ENCODE measurements at places on chromosomes 5 and 9.

- no peak for DNase-seq
Observed at GRCh38 chr9:100725371-100725770, 147.5 kb downstream of the CAVIN4 start.

DNA sequence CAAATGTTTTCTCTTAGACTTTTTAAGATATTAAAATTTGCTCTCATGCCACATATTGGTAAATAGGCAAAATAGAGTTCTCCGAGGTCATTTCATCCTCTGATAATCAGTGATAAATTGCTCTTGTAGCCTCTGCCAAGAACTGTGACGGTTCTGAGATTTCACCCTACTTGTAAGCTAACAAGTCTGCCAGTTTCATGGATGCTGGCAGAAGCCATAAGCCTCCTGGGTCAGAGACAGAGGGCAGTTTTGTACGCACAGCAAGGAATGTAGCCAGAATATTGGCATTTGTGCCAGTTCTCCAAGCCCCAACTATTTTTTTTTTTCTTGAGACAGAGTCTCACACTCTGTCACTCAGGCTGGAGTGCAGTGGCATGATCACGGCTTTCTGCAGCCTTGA is 945.0 kb upstream of the WWC1 start:
- no peak for DNase-seq

DNA sequence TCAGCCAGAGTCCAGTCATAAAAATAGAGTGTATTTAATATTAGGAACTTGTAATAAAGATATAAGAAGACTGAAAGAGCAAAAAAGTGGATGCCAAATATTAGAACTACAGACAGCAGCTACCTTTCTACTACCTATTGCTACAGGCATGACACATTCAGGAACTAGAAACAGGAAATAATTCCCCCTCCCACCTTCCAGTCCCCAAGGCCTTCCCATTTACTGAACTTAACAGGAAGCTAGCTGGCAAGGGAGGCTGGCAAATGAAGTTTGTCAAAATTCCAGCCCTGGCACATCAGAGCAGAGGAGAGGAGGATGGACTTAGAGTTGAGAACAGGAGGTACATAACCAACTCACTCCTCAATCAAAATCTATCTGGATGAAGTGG is 50.2 kb upstream of the RIC1 start:
- DNase-seq: no peak

DNA sequence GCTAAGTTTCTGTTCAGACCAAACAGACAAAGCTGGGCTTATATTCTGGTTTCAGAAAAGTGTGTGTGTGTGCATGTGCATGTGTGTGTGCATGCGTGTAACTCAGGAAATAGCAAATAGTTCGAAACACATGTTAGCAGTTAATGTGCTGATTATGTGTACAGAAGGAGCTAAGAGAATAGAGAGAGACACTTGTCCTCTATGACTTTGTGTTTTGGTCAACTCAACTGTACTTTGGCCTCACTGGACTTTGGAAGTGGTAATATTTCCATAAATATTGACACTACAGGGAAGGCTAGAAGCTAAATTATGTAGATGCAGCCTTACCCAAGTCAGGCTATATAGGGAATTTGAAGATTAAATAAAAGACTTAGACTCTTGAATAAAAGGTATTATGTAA is 155.5 kb downstream of the RAB3C start:
- no peak for DNase-seq

DNA sequence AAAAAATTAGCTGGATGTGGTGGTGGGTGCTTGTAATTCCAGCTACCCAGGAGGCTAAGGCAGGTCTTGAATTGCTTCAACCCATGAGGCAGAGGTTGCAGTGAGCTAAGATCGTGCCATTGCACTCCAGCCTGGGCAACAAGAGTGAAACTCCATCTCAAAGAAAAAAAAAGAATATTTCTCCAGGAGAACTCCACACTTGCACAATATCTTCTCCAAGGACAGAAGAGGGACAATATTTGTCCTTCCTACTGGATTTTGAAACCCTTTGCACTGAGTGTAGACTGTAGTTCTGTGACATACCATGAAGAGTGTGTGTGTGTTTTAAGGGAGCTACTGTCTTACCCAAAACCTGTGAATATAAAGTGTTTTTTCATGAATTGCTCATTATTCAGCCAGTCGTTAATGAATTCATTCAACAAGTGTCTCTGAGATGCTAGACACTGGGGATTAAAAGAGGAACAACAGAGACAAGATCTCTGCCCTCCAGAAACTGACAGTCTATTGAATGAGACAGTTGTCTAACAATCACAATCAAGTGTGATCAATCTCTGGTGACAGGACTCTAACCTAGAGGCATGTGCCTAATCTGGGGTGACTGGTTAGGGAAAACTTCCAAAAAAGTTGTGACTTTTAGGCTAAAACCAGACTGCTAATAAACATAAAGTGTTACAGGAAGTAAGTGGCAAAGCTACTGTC is 9.8 kb upstream of the UBE2D2 start:
- no peak for DNase-seq

DNA sequence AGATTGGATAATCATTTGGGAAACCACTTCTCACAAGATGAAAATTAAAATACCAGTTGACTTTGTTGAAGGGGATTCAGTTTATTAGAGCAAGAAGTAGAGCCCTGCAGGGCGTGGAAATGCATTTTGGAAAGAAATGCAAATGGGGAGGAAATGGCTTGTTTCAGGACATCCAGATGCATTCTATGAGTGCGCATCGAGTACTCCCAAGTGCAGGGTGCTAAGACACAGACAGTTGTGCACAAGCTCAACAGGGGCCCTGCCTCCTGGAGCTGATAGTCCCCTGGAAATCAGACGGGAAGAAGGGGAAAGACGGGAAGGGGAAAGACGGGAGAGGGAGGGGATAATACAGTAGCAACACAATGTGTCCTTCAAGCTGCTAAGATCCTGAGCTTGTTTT is 64.0 kb downstream of the NSUN2 start:
- no peak for DNase-seq

GRCh38 chr5:10507575-10508096 is 56.2 kb upstream of the ANKRD33B start:
- no peak for DNase-seq

GRCh38 chr9:124899845-124900244 is 37.9 kb downstream of the ARPC5L start:
- DNase-seq: no peak

DNA sequence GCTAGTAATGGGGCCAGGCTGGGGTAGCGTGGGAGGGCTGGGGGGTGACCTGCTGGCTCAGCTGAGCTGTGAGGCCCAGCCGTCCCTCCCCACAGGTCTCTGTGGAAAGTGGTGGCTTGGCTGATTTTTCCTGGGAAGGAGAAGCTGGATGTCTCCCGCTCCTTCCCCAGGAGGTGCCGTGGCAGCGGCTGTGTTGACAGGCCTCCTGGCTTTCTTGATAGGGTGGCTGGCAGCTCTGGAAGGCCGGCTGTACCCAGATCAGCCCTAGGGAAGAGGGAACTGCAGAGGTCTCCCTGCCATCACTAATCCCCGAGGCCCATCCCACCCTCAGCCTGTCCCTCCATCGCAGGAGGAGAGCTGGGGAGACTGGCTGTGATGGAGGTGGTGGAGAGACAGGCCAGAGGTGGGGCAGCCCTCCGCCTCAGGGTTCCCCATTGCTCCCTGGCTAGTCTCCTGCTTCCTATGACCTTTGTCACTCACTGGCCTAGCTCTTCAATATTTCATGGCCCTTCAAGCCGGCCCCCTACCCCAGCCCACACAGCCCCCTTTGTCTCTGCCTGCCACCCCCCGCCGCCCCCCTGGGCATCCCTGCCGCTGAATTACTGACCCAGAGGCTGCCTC is 6.8 kb downstream of the CXXC5 start:
- no peak for DNase-seq

- DNase-seq: no peak
Observed at GRCh38 chr9:7089406-7090193, 331.8 kb downstream of the KDM4C start.

DNA sequence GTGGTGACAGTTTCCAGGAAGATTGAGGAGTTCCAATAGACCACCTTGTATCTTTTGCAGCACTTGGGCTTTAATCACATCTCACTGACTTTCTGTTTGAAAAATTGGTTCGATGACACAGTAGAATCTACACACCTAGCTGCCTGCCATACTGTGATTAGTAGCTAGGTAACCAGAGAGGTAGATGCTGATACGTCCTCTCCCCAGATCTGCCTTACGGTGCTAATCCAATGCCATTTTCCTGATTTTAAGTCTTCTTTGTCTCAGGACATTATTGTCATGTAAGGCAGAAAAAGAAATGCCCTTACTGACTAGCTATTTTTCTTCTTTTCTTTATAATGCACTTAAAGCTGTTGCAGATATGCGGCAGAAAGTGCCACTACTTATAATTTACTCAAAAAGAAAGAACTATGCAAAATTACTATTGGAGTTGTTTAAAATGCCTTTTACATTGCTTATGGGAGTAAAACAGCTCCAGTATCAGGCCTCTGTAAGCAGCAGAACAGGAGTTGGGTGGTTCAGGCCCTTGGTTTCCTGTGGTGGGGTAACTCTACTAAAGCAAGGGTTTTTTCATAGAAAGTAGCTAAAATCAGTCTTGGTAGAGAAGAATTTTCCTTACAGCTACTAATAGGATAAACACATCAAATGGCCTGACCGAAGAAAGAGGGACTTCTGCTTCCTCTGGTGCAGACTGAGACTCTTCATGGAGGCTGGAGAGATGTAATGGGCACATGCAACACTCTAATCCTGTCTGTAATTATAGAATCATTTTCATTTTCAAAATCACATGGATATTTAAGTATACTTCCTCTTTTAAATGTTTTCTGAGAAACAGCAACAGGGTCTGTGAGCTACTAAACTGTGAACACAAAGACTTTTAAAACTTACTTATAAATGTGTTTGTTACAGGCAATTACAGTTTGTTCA is 177.2 kb downstream of the MAPKAP1 start:
- DNase-seq: no peak

DNA sequence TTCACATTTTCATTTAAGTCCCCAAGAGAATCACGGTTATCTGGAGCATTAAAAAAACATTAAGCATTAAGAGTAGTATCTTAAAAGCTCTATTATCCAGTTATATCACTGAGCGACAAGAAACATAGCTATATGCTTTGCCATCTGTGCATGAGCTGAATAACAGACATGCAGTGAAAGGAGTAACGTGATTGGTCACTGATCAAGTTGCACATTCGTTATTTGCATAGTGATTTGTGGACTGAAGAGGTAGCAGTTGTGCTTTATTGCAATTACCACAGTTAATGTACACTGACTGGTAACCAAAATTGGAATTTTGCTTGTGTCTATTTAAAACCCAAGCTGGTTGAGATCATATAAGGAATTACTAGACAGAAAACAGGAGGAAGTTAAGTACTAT is 107.4 kb downstream of the MCTP1 start:
- no peak for DNase-seq

- no peak for DNase-seq
Observed at GRCh38 chr5:19547640-19548039, 440.4 kb downstream of the CDH18 start.

DNA sequence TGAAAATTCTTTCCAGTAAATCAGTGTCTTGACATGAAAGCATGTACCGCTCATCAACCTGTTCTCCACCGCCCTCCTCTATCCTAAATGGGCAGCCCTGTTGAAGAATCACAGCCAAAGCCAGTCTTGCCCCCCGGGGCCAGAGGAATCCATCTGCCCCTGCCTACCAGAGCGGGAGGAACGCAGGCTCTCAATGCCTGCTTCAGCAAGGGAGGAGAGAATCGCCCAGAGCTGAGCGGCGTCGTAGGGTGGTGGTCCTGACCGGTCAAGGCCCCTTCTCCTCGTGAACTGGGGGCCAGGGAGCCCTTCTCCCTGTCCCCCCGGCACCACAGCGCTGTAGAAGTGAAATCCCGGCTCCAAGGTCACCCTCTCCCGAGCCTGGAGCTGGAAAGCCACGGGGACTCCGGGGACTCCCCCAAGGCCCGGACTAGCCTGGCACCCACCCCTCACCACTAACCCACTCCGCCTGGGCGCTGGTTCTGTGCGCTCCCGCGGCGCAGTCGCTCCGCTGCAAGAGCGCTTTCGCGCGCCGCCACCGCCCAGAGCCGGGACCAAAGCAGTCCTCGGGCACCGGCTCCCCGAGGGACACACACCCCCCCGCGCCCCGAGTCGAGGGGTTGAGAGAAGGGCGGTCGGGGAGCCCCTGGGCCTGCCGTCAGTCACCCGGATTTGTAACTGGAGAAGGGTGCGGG is 718 bp upstream of the TMEM215 start:
- no peak for DNase-seq

GRCh38 chr5:159864885-159865691 is 51.2 kb upstream of the ADRA1B start:
- no peak for DNase-seq

DNA sequence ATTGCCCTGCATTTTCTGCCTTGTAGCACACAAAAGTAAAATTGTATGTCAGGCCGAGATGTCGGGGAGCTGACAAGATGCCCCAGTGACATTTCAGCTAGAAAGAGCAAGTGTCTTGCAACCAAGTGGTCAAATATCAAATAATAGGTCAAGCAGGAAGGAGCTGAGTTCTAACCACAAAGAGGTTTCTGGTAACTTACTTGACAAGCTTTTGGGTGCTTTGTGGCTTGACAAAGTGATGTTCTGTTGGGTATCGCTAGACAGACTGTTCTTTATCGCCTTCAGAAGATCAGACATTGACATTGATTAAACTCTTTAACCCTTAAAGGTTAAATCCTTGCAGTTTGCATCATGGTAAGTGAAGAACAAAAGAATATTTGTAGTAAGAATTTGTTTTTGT is 419.9 kb downstream of the CCDC171 start:
- no peak for DNase-seq

- DNase-seq: no peak
Observed at GRCh38 chr5:6475626-6476312, 27.1 kb downstream of the UBE2QL1 start.

- DNase-seq: no peak
Observed at GRCh38 chr9:1490341-1491232, 440.4 kb downstream of the DMRT2 start.

DNA sequence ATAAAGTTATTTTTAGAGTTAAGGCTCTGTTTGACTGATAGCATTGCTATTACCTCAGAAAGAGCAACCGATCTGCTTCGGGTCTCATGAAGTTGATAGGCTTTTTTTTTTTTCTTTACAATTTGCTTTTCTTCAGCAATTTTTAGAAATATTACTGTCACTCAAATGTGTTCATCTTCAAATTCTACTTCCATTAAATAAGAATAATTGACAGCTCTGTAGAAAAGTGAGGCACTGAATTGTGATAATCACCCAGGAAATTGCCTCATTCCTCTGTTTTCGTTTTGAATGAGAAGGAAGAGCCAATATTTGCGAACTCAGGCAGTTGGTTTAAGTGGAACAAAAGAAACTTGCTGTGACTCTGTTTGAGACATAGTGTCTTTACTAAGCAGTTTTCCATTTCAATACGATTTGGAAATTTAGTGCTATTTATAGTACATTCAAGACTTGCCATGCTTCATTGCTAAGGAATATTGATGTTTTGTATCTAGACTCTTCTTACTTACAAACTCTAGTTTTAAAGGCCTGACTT is 700.5 kb upstream of the CDH10 start:
- no peak for DNase-seq

Data from GOT3 (cell line).